ENCODE measurements at places on chromosomes 7 and 10.

- no peak for DNase-seq
These were observed 69.8 kb downstream of the MAP3K8 start for GRCh38 chr10:30503700-30504266.

DNA sequence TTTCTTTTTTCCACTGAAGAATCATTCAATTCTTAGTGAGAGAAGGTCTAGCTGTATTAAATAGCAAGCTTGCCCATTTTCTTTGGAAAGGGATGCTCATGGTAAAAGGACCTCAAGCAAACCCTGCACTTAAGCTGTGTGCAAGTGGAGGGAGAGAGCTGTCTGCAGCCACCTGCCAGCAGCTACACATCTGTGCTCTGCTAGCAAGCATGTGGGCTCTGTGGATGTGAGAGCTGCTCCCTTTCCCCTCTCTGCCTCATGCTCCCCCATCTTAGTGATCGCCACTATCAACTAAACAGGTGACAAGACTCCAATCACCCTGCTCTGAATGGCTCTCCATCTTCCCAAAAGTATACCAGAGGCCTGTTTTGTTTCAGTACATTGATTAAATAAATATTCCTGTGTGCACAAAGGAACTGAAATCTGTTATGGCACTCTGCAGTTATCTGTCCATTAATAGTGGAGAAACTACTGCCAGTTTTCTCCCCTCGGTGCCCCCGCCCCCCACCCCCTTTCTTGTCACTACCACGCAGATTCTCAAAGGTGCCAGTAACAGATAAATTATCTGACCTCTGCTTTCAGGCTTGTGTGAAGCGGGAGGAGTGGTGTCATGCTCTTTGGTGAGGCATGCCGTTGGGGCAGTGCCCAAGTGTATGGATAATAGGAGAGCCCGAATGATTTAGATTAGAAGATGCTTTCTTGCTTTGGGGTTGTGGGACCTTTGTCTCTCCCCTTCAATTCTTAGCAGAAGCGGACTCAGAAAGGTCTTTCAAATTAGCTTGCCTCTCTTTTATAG lies 26.4 kb downstream of the AUTS2 start:
- DNase-seq = no peak

DNA sequence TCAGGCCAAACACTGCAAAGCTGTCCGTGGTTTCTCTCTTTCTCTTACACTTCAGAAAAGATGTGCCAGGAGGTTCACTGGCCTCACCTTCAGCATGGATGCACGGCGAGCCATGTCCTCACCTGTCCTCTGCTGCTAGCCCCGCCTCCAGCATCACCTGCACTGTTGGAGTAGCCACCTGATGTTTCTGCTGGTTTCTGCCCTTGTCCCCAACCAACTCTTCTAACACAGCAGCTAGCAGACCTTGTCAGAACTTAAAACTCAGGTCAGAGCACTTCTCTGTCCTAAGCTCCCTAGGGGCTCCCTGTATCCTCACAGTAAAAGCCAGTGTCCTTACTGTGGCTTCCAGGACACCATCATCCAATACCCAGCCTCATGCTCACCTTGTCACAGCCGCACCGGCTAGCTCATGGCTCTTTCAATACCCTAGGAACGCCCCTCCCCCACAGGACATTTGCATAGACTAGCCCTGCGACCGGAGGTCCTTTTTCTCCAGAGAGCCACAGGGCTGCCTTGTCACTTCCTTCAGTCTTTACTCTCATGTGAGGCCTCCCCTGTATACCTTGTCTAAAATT lies 15.2 kb downstream of the PALD1 start:
- no peak for DNase-seq

DNA sequence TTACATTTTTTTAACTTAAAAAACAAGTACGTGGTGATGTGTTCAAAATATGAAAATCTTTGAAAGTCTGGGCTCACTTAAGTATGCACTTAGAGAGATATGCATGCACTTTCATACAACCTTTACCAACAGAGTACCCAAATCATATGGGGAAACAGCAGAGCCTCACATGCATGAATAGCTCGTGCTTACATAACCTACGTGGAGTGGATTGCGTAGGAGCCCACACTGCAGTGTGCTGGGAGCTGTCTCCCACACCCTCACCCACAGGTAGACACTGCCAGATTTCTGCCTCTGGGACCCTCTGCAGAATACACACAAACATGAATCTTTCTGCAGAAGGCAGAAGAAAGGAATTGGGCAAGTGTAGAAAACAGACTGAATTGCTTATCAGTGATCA lies 581 bp downstream of the CLCN1 start:
- no peak for DNase-seq

- peak; percentile 52 for DNase-seq
These were observed 1.1 kb upstream of the EIF4H start for GRCh38 chr7:74173074-74173473.

- no peak for DNase-seq
These were observed 45.0 kb downstream of the DNMBP start for GRCh38 chr10:99964791-99965190.

GRCh38 chr10:73529089-73529832 lies 33.4 kb upstream of the PPP3CB start:
- DNase-seq = peak; percentile 87

DNA sequence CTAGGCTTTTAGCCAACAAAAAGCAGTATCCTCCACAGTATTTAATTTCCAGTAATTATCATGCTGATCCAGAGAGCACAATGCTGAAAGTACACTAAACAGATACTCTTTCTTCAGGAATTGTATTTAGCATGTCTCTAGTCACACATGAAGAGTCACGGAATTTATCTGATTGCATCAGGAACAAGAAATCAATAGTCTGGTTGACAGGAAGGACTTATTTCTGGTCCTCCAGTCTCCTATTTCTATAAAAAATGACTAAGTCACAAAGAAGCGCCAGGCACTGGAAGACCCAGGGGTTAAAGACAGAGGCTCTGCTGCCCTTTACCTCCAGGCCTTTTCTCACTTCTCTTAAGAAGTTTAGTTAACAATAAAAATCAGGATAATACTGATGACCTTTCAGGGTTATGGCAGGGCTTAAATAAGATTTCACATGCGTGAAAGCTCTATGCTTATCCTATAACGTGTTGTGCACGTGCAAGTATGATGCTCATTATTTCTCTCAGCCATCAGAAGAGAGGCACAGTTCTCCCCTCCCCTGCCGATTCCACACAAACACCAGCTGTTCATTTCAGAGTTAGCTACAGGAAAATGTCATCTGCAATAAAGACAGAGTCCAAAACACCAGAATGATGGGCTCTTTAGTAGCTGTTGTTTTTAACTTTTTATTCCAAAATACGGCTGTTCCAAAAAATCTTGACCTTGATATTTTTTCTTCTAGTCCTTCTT lies 36.9 kb downstream of the SLC26A4 start:
- DNase-seq = no peak

DNA sequence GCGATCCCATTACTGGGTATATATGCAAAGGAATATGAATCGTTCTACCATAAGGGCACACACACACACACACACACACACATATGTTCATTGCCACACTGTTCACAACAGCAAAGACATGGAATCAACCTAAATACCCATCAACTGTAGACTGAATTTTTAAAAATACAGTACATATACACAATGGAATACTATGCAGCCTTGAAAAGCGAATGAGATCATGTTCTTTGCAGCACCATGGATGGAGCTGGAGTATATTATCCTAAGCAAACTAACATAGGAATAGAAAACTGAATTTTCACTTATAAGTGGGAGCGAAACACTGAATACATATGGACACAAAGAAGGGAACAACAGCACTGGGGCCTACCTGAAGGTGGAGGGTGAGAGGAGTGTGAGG lies 72.5 kb downstream of the MARCHF5 start:
- no peak for DNase-seq

- no peak for DNase-seq
These were observed 9.4 kb downstream of the LIMK1 start for GRCh38 chr7:74092964-74093471.

DNA sequence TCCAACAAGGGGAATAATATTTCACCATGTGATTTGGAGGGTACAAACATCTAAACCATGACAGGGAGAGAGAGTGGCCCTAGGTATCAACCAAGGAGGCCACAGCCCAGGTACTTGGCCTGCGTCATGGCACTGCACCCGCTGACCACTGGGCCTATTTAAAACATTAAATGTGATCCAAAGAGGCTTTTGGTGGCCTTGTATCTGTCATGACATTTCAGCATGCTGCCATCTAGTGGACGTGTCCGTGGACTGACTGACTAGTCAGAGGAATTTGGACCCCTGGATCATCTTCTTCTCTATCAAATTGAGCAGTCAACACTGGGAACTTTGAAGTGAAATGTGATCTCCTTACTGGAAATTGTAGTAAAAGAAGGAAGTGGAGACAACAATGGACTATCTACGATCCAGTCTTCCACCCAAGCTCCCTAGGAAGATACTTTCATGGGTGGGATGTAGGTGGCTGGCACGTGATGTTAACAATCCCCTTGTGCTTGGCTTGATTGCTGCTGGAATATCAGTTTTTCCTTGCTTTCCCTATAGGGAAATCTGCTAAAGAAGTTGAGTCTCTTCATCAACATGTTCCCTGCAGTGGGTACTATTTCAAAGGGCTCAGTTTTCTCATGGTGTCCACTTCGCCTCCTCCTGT lies 24.6 kb upstream of the ITGA8 start:
- DNase-seq = peak; percentile 55

DNA sequence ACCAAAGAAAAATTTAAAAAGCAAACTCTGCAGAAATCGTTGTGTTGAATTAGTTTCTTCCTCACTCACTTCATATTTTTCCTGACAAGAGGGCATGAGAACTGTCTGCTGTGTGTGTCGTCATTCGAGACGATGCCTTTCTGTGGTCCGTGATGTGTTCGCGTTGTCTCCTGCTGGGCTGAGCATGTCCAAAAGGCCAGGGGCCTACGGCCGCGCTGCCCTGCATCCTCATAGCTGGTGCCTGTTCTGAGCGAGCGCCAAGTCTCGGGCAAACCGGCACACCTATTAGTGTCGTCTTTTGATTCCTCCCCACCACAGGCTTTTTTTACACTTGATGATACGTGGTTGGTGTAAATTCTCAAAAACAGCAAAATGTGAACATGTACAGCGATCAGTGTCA lies 27.4 kb downstream of the WDR37 start:
- no peak for DNase-seq

GRCh38 chr7:19772306-19772705 lies 1.1 kb downstream of the TMEM196 start:
- no peak for DNase-seq

DNA sequence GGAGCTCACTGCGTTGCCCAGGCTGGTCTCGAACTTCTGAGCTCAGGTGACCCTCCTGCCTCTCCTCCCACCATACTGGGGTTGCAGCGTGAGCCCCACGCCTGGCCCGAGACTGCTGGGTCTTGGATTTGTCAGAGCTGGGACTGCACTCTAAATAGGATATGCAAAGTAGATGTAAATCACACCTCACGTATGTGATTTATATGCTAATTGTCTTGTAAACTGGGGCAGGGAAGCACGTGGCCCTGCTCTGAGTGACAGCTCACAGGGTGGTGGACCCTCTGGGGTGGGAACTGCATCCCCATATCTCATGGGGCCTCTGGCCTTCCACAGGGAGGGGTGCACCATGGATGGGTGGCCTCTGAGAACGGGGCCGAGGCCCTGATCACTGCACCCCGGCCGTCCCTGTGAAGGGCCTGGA lies 34.1 kb downstream of the GET4 start:
- DNase-seq = no peak

GRCh38 chr10:3701491-3701890 lies 83.5 kb downstream of the KLF6 start:
- no peak for DNase-seq

DNA sequence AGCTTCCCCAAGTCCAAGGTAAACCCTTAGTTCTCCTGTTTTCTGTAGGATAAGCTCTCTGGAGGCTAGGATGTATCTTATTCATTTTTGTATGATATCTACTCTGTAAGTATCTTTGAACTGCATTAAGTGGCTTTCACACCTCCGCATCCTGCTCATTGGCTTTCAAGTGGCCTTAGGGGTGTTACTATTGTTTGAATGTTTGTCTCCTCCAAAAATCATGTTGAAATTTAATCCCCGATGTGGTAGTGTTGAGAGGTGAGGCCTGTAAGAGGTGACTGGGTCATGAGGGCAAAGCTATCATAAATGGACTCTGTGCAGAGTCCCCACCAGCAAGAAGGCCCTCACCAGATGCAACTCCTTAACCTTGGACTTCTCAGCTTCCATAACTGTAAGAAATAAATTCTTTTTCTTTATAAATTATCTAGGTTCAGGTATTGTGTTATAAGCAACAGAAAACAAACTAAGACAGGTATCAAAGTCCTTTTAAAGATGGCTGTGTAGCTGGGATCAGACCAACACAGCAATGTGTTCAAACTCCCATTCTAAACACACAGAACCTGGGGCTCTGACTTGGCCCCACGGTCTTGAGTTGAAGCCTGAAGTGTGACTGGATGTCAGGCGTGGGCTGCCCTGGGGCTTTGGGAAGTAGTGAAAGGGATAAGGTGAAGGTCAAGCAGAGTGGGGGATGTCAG lies 25.9 kb downstream of the TBXAS1 start:
- no peak for DNase-seq

GRCh38 chr7:17159500-17160037 lies 138.9 kb upstream of the AHR start:
- DNase-seq = no peak

GRCh38 chr7:55483046-55483445 lies 89.3 kb downstream of the VOPP1 start:
- no peak for DNase-seq

DNA sequence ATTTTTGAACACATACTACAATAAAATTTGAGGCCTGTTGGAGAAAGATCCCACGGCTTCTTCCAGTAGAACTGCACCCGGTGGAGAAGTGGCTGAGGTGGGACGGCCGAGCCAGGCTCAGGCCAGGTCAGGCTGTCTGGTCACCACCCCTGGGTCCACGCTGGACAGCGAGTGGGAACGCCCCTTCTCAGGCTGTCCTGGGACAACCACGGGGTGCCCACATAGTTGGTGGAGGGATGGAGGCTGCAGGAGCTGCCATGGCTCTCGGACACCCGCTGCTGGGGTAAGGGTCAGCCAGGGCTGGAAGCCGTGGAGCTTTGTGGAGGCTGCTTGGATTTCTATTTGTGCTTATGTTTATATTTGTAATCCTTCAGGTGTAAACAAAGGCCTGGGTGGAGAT lies 206.5 kb downstream of the DNAJB6 start:
- DNase-seq = no peak

DNA sequence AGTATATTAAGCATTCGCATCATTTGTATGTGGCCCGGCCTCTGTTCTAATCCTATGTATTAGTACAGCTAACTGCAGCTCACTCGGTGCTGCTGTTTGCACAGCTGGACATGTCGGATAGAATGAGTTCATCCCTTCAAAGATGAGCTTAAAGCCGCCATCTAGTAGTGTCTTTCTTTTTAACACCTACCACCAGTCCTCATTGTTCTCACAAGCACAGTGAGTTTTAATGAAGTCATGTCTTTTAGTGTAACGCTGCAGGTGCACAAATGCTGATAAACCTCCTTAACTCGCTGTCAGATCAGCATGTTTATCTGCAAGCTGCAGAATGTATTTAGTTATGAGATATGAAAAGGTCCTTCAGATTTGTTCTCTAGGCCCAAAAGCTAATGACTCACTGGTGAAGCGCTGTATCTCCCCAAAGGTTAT lies 247.5 kb downstream of the MTERF1 start:
- DNase-seq = no peak

DNA sequence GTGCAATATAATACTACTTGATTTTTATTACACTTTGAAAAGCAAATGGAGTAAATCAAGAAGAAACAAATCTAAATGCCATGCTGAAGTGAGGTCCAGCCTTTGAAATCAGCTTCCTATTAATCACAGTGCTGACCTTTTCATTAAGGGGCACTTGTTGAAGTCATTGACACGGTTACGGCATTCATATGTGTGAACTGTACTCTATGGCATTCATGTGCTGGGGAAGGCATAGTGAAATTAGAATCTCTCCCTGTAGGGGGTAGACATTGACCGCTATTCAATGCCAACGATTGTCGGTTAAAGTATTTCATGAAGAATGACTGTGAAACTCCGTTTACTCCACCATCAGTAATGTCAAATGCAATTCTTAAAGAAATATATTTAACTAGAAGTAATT lies 296.1 kb upstream of the SEMA3A start:
- DNase-seq = no peak
